ENCODE measurements at places on chromosomes 16 and 17.

DNA sequence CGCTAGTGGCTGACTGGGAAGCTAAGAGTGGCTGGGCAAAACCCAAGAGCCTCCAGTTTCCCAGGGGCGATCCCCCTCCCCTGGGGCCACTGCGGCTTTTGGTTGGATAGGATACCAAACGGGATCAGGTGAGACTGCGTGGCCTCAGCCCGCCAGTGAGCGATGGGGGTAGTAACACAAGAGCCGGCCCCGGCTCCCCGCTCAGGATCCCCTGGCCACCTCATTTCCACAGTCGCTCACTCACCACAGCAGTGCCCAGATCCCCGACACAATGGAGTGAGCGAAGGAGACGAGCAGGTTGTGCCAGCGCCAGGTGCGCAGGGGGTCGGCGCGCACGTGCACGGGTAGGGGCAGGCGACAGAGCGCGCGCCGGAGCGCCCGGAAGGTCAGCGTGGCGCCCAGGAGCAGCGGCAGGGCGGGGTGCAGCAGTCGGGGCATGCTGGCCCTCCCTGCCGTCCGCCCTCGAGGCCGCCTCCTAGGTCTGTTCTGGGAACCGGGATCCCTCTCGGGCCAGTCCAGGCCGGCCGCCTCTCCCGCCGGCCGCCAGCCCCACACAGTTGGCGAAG lies 290 bp downstream of the TLCD1 start:
- DNase-seq, result no peak

DNA sequence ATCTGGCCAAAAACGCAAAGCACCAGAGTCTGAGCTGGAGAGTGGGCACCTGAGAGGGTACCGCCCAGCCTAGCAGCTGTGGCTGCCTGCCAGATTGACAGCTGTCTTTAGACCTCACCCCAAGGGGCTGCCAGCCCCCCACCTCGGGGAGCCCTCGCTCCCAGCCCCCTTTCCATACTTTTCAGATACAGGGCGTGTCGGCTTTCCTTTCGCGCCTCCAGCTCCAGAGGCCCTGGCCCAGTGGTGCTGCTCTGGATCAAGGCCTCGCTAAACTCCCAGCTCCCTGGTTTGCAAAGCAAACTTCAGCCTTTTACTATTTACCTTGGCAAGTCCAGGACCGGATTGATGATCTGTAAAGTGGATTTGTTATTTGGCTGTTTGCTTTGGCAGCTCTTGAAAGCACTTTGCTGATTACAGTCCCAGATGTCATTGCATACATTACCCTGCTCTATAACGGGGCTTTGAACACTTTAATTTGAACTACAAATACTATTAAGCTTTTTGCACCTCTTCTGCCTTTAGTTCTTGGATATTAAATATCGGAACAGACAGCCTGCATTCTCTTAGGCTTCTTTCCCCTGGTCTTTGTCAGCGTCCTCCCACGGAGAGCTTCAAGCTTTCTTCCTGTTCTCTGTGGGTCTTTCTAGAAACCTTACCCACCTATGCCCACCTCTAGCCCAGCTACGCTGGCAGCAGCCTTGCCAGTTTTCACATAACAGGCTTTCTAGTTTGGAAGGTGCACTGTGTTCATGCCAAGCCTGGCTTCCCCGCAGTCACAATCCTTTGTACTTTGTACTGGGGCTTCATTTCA lies 63.6 kb upstream of the TBX2 start:
- no peak for DNase-seq

DNA sequence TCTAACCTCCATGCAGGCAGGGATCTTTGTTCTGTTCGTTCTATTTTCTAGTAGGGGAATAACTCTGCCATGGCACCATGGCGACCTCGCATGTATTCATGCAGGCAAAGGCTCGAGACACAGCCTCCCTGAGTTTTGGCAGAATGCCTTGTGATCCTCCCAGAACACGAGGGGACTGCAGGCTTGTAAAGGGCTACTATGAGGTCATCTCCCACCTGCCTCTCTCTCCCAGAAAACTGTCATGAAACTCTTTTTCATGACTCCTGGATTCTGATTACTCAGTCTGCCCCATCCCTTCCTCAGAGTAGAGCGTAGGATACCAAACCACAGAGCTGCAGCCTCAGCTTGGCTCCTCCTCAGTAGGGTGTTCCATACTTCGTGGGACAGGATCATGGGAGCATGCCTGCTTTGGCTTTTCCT lies 64.3 kb downstream of the IGF2BP1 start:
- no peak for DNase-seq

GRCh38 chr16:58196898-58197313 lies 1.0 kb downstream of the CSNK2A2 start:
- no peak for DNase-seq

- DNase-seq, result no peak
Observed at GRCh38 chr16:49785970-49786369, 69.9 kb downstream of the ZNF423 start.

DNA sequence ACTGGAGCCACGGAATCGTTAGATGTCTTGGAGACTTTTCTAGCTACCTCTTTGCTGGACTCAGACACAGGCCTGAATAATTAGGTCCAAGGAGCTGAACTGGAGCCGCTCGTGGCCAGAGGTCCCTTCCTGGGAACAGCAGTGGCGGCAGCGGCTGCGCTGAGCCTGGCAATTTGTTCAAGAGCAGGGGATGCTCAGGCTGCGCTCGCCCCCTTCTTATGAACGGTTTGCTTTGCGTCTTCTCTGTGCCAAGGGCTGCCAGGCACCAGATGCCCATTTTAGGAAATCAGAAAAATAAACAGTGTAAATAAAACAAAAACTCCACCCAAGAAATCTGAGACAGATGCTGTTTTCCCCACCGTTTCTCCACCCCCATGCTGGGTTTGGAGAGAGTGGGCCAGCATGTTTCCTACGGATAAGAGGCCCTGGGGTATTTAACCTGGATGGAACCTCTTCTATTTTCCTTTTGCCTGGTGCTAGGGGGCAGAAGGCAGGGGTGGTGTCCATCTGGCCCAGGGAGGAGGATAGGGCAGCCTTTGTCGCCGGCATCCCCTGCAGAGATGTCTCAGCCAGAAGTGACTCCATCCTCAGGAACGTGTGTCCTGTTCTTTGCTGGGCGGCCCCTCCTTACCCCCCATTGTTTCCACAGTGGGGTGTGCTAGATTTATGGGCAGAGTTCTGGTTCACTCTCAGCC lies 163.4 kb downstream of the SEC14L1 start:
- no peak for DNase-seq

GRCh38 chr17:17453088-17453487 lies 23.7 kb upstream of the MED9 start:
- DNase-seq, result no peak

- DNase-seq, result no peak
Observed at GRCh38 chr16:3999479-4000325, 116.5 kb downstream of the ADCY9 start.
